ENCODE measurements at places on chromosomes 6 and 20. TPM values are rescaled to one million over a fixed set of nuclear protein-coding genes. Genes with fewer than 3 reads are reported as not detected.

DNA sequence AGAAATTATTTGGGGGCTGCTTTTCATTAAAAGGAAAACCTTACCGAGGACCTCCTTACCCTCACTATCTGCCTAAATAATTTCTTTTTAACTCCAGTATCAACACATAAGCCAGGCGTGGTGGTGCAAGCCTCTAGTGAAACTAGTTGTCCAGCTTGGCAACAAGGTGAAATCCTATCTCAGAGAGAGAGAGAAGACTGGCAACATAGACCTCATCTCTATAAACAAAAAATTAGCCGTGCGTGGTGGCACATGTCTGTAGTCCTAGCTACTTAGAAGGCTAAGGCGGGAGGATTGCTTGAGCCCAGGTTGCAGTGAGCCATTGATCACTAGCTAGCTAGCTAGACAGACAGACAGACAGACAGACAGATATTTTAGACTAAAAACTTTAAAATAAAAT, 92.5 kb downstream of the ARMC2 start:
- no peak for DNase-seq

The MRAP2 gene
- 7.0 TPM for total RNA-seq

The FAM184A gene
- 1.5 TPM for total RNA-seq

DNA sequence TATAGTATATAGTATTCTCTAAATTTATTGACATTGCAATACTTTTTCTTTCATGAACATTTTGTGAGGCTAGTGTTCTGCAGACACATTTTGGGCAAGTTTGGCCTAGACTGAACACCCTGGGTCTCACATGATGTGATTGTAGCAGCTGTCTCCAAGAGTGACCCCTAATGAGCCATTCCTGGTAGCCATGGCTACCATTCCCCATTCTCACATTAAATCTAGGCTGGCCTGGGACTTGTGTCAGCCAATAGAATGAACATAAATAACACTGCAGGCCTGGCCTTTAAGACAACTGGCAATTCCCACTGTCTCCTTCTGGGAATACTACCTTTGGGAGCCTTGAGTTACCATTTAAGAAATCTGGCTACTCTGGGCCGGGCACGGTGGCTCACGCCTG, 38.0 kb upstream of the TASP1 start:
- DNase-seq, result peak; percentile 21

The E2F1 gene
- 4.3 TPM for total RNA-seq

DNA sequence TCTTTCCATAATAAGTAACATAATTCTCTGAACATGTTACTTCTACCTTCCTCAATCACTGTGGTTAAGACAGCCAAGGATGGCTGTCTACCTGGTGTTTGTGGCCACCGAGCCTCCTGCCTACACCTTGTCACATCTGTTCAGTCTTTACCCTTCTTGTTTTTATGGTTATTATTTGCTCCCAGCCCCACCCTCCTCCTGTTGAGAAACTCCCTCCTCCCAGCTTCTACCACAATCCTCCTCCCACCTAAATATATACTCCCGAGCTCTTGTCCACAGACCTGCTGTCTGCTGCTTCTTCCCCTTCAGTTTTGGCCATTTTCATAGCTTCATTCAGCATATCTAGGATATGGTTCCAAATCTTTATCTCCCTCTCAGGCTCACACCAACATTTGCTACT, 35.7 kb upstream of the GABRR1 start:
- no peak for DNase-seq

The CST5 gene
- total RNA-seq, result not detected

GRCh38 chr6:24646771-24647170, 780 bp upstream of the KIAA0319 start:
- DNase-seq, result no peak

DNA sequence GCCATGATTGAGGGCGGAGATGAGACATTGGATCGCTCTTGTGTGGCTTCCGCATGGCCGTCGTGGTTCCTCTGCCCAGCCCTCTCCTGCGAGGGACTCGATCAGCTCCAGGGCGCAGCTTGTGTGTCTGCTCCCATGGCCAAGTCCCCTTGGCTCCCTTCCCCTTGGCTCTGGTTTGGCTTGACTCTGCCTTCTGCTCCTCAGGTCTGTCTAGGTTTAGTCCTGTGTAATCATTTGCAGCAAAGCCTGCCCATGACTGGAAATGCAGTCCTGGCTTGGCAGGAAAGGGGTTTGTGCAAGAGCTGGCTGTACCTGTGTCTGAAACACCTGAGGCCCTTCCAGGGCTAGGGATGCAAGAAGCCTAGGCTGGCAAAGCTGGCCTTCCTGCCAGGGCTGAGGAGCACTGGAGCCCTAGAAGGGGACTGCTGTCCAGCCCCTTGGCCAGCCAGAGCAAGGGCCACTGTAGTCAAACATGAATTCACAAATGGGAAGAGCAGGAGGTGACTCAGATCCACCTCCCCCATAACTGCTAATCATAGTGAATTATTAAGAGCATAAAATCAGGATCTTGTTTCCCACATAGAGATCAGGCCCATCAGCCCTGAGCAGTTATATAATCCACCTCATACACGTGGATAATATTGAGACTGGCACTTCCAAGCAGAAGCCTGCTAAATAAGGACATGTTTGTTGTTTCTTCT, 196.8 kb downstream of the FARS2 start:
- DNase-seq, result no peak

- no peak for DNase-seq
Measured at GRCh38 chr6:134077301-134077700, 24.9 kb upstream of the SLC2A12 start.

The CLPSL2 gene
- not detected for total RNA-seq

GRCh38 chr20:1415667-1416468, 23.0 kb upstream of the FKBP1A start:
- peak; percentile 89 for DNase-seq

The PRICKLE4 gene
- total RNA-seq, result 3.5 TPM

DNA sequence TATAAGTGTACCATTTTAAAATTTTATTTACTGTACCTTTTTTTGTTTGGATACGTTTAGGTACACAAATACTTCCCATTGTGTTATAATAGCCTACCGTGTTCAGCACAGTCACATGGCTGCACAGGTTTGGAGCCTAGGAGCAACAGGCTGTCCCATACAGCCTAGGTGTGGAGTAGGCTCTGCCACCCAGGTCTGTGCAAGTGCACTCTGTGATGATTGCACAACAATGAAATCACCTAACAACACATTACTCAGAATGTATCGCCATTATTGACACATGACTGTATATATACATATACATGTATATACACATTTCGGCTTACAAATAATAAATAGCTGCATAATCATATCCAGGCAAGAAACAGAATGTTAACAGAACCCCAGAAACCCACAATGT, 15.4 kb downstream of the SERAC1 start:
- DNase-seq, result no peak

DNA sequence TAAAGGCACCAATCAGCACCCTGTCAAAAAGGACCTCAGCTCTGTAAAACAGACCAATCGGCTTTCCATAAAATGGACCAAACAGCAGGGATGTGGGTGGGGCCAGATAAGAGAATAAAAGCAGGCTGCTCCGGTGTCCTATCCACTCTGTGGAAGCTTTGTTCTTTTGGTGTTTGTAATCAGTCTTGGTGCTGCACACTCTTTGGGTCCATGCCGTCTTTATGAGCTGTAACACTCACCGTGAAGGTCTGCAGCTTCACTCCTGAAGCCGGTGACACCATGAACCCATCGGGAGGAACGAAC, 7.3 kb upstream of the PXDC1 start:
- no peak for DNase-seq

The LBP gene
- total RNA-seq, result not detected

- DNase-seq, result no peak
Measured at GRCh38 chr6:107198631-107199416, 83.5 kb upstream of the BEND3 start.

- DNase-seq, result no peak
Measured at GRCh38 chr20:49290608-49291191, 12.8 kb upstream of the ZNFX1 start.

The BIRC7 gene
- total RNA-seq, result not detected

GRCh38 chr6:144715344-144715743, 430.2 kb downstream of the UTRN start:
- DNase-seq, result no peak

DNA sequence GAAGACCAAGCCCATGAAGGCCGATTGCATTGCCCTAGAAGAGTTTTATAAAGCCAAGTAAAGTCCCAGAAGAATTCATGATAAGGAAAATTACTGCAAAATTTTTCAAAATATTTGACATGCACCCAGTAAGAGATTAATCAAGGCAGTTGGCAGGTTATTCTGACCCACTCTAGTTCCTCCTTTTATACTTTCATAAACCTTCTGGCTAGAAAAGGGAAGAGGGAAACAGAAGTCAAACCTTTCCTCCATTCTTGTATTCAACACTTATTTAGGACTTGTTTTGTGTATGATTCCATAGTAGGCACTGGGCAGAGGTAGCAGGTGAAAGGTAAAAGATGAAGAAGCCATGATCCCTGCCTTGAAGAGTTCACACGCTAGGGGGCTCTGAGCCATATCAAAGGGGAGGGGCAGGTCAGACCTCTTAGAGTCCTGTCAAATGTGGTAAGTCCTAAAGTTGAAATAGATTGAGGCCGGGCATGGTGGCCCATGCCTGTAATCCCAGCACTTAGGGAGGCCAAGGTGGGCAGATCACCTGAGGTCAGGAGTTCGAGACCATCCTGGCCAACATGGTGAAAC, 85.4 kb downstream of the NDUFAF5 start:
- no peak for DNase-seq

GRCh38 chr20:21352703-21353102, 44.6 kb downstream of the NKX2-4 start:
- DNase-seq, result peak; percentile 7

The NOTCH4 gene
- total RNA-seq, result 0.53 TPM

The HTR1E gene
- not detected for total RNA-seq

DNA sequence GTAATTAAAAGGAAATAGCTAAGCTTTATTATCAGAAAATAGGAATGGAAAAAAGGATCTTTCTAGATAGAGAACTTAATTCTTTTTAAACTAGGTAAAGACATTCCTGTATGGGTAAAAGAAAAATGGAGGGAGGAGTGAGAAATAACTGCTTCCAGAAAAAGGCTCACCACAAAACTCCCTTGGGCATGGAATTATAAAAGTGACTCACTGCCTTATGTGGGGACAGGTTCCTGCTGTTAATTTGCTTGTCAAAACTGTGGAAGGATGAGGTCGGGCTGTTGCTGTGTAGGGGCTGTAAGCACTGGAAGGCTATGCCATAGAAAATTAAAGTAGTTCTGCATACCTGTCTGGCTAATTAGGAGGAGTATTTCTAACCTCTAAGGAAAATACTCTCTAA, 158.7 kb downstream of the UBE3D start:
- DNase-seq, result peak; percentile 85

The NNAT gene
- 0.19 TPM for total RNA-seq

DNA sequence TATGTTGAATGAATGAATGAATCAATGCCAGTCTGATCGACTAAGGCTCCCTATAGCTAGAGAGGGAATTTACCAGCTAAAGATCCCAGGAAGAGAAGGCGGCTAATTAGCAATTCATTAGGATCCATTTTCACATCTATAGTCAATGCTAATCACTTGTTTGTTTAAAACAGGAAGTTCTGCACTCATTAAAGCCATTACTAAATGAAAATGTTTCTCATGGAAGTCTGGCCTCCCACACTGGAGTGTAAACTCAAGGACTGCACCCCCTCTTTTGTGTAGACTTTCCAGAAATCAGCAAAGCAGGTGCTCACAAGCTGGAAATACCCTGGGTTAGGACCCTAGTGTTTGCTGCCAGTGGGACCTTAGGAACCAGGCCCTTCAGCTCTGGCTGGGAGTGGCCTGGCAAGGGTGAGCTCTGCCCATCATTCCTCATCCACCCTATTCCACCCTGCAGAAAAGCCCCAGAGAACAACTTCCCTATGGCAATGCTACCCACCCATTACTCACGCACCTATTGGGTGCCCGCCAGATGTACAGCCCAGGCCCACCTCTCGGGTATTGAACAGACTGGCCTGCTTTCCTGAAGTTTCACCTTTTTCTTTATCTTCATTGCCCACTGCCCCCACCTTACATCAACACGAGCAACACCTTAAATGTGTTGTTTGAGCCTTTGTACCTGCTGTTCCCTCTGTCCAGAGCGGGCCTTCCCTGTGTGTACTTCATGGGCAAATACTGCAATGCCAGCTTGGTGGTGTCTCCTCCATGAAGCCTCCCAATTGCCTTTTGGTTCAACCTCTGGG, 60.8 kb downstream of the TTI1 start:
- no peak for DNase-seq

DNA sequence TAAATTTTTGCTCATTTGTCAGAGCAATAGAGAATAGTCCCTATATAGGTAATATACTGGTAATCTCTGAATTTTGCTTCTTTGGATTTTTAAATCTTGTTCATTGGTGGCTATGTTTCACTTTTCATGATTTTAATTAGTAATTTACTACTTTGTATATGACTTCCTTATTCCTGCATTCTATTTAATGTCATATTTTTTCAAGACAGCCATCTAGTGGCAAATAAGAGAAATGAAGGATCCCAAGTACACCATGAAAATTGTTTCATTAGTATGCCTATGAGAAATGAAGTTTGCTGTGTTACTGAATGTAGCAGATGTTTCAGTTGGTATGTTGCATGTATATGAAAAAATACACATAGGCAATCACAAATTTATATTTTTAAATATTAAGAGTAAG, 82.4 kb downstream of the ZNF292 start:
- DNase-seq, result peak; percentile 7

The DEF6 gene
- not detected for total RNA-seq

GRCh38 chr6:56637640-56638039, 5.0 kb downstream of the DST start:
- peak; percentile 71 for DNase-seq

DNA sequence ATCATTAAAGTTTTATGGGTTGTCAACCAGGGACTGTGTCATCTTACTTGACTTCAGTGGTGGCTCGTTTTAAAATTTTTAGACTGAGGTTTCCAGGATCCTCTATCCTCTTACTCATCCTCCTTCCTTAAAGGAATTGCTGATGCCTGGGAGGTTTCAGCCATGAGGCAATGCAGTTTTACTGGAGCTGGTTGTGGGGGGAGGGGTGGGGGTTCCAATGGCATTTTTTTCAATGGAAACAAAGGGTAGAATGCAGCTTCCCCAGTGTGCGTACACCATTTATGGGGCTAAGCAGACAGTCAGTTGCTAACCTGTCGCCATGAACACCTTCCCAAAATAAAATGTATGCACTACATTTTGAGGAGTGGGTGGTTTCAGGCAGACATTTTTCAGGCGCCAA, 88.0 kb downstream of the METTL24 start:
- DNase-seq, result no peak

GRCh38 chr20:49695830-49696229, 17.8 kb downstream of the B4GALT5 start:
- DNase-seq, result no peak

The TRAPPC3L gene
- total RNA-seq, result 0.35 TPM

The DYNLT1 gene
- total RNA-seq, result 57.3 TPM

GRCh38 chr20:57651881-57652605, 31.8 kb upstream of the ZBP1 start:
- no peak for DNase-seq

DNA sequence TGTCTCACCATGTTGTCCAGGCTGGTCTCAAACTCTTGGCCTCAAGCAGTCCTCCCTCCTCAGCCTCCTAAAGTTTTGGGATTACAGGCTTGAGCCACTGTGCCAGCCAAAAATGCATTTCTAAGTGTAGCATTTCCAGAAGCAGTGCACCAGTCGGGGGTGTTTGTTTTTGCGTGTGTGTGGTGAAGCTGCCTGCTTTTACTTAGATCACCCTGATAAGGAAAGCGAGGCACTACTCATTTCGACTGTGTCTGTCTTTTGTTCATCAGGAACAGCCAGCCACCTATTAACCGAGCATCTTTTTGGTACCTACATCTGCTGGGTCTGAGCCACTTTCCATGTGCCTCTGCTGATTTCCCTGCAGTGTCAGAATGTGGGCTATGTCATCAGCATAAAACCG, 18.7 kb downstream of the SIRT5 start:
- no peak for DNase-seq

- DNase-seq, result no peak
Measured at GRCh38 chr6:167858842-167859664, 32.3 kb downstream of the AFDN start.
